Stimulated activated CD4-positive, alpha-beta T cell treated with anti-CD3 and anti-CD28 coated beads, Interleukin-1b, Interleukin-23, amount 100 ng/mL, for 1 hour (primary cell): ENCODE measurements at places on chromosomes 7 and 10.

GRCh38 chr7:35593899-35594298 lies 101.0 kb downstream of the HERPUD2 start:
- DNase-seq = no peak

GRCh38 chr10:125060482-125060825 lies 99.9 kb downstream of the CTBP2 start:
- no peak for DNase-seq

DNA sequence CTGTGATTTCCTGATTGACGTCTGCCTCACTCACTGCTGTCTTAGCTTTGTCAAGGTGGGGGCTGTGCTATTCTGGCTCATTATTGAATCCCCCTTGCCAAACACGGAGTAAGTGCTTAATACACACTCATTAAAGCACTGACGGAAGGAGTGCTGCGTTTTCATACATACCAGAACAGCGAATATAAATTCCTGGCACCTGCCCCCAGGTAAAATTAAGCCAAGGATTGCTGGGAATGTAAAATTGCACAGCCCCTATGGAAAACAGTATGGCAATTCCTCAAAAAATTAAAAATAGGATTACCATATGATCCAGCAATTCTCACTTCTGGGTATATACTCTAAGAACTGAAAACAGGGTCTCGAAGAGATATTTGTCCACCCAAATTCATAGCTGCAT lies 6.6 kb downstream of the KLRG2 start:
- DNase-seq = no peak

- no peak for DNase-seq
Measured at GRCh38 chr10:96513698-96514561, at the start of gene TLL2. TLL2 (minus strand) TSS chr10:96513926; CDS start chr10:96513685, 241 bp downstream.

DNA sequence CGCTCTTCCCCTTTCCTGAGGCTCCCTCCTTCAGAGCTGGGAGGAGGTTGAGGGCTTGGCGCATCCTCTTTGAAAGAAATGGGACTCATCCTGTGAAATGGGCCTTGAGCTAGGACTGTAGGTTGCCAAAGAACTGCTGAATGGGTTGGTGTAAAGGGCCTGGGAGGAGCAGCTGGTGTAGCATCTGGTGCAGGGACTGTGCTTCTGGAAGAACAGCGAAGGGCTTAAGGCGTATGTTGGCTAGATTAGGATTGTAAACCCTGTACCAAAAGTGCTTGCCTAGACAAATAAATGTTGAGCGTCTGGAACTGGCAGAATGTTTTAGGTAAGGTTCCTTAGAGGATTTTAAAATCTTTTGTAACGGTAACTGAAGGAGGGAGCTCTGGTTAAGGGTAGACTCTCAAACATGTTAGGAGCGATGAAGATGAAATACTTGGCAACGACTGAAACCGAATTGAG lies 563 bp downstream of the STAM start:
- no peak for DNase-seq

GRCh38 chr10:99551616-99552015 lies 18.9 kb downstream of the NKX2-3 start:
- no peak for DNase-seq

- no peak for DNase-seq
Measured at GRCh38 chr10:131119626-131120355, 191.7 kb downstream of the TCERG1L start.

DNA sequence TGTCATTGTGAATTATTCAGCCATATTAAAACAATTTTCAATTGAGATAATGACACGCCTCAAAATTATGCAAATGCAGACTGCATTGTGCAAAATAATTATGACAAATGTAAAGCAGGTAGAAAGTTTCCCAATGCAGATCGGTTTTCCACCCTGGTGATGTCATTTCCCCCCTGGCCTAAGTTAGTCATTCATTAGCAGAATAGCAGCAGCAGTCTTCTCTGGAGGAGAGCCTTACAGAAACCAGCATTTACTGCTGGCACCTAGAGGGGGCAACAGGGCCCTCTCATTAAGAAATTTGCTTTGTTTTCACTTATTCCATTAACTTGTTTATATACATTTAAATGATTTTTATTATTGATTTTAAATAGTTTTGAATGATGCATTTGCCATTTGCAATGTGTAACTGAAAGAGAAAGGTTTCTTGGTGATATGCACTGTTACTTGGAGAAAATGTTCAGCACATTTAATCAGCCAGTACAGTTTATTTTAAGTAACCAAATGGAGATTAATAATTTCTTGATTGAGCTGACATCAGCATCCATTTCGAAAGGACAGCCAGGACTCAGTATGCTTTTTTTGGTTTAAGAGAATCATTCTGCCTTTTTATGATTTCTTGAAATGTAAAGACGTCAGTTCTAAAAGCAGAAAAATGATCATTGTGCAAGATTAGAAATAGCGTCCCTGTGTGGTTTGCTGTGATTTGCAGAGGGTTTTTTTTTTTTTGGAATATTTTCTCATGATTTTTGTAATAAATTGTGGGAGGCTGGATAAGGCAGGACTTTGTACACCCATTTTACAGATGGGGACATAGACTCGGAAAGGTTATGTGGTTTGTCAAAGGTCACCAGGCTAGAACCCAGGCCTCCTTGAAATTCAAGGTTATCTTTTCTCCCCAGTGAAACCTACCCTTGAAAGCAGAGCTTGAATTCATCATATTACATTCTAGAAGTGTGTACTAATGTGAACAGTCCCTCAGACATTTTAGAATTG lies 3.5 kb downstream of the ARID5B start:
- no peak for DNase-seq

DNA sequence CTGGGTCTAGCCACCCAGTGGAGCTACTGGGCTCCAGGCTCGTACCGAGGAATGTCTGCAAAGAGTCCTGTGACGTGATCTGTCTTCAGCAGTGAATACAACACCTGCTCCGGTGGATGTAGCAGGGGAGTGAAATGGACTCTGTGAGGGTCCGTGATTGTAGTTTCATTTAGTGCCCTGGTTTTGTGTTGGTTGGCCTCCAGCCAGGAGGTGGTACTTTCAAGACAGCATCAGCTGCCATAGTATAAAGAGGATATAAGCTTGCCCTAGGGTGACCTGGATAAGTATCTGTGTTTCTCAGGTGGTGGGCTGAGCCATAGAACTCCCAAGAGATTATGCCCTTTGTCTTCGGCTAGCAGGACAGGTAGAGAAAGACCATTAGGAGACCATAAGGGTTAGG lies 24.6 kb upstream of the WNT2 start:
- no peak for DNase-seq

- no peak for DNase-seq
Measured at GRCh38 chr7:140078392-140078791, 15.6 kb upstream of the PARP12 start.

- no peak for DNase-seq
Measured at GRCh38 chr7:45990276-45990675, 69.2 kb upstream of the IGFBP3 start.

DNA sequence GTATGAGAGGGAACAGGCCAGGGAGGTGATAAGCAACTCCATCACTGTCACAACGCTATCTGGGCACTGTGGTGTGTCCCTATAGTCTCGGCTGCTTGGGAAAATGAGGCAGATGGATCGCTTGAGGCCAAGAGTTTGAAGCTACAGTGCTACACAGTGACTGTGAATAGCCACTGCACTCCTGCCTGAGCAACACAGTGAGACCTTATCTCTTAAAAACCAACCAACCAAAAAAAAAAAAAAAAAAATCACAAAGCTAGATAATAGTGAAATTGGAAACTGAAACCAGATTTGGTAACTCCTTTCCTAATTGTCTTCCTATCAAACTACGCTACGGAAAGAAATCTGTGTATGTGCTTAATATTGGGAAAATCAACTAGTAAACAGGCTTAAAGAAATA lies 14.1 kb downstream of the MICU1 start:
- DNase-seq = no peak
